Stimulated activated CD4-positive, alpha-beta T cell treated with anti-CD3 and anti-CD28 coated beads, TNF-alpha, amount 100 ng/mL, for 1 hour (primary cell): ENCODE measurements at places on chromosomes 7 and 10.

- DNase-seq, result no peak
These were observed 76.6 kb upstream of the PFKP start for GRCh38 chr10:2990764-2991163.

- no peak for DNase-seq
These were observed 108.6 kb upstream of the GPR26 start for GRCh38 chr10:123557366-123558108.

DNA sequence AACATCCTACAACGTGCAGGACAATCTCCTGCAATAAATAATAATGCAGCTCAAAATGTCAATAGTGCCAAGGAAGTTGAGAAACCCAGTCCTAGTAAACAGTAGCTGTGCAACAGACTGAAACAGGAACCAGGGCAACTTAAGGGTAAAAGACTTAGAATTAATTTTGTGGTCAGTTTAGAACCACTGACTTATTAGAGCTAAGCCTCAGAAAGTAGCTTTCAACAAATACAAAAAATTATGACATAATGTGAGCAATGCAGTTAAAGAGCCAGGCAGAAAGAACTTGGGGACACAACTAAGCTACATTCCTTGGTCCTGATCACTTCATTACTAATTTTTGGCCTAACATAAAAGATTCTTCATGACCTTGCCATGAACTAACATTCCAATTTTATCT is 195.4 kb downstream of the MACC1 start:
- no peak for DNase-seq

GRCh38 chr10:48522011-48522765 is 82.7 kb downstream of the ARHGAP22 start:
- no peak for DNase-seq

- no peak for DNase-seq
These were observed 21.6 kb upstream of the EEPD1 start for GRCh38 chr7:36131499-36131898.

DNA sequence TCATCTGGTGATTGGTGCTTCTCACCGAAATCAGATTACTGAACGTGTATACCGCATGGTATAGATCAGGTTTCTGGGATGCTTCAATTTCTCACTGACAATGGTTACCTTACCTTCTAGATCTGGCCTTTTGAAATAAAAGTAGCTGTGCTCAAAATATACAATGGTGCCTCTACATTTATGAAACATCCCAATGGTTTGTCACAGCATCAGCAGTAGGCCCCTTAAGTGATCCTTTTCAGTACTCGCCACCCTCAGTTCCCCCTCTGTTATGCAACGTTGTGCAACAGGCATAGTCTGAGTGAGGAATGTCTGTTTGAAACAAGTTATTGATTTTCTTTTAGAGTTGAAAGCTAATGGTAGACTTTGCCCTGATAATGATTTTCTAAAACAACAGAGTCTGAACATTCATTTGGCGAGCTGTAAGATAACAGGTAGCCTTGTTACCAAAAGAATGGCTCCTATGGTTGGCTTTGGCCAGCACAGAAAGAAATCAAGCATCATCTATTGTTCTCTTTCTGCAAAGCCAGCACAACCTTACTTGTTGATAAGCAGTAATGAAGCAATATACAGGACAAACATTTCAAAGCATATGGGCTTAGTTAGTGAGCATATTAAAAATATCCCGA is 693.9 kb downstream of the PARD3 start:
- no peak for DNase-seq

DNA sequence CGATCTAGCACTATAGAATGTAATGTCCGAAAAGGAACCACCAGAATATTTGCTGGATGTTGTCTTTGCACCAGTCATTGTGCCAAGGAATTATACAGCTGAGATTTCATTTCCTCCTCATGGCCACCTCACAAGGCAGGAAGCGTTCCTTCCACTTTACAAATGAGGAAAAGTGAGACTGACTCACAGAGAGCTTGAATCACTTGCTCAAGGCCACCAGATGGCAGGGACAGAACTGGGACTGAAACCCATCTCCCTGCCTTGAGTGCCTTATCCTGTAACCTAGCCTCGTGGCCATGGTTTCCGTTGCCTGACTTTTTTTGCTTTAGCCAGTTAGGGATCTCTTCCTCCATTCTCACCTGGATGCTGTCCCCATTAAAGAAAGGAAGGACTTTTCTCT is 44.7 kb upstream of the PDZD8 start:
- DNase-seq, result no peak

GRCh38 chr7:132773527-132773956 is 197.3 kb upstream of the PLXNA4 start:
- DNase-seq, result no peak

GRCh38 chr7:11579141-11579540 is 252.9 kb downstream of the THSD7A start:
- DNase-seq, result no peak

GRCh38 chr10:104492329-104492940 is 138.8 kb downstream of the CFAP58 start:
- no peak for DNase-seq

DNA sequence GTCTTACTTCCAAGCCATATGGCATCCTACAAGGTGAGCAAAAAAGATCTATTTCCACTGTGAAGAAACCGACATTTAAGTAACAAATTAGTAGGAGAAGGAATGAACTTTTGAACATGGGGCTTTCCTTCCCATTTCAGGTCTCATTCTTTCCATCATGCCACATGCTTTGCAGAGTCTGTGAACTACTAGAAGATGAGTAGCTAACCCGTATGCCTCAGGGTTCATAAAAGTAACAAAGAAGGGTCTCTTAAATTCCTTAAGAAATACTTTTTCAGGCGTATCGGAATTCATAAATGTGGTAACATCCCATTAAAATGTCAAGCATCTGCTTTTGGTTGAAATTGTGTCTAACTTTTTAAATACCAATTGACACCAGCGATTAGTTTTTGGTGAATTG is 81.3 kb upstream of the TNS3 start:
- no peak for DNase-seq

- DNase-seq, result no peak
These were observed 85.8 kb downstream of the PROSER2 start for GRCh38 chr10:11908991-11909390.

GRCh38 chr10:97399843-97400545 is 1.1 kb downstream of the RRP12 start:
- no peak for DNase-seq
